NCI-H1105 (cell line): ENCODE measurements at places on chromosomes 3 and 15.

DNA sequence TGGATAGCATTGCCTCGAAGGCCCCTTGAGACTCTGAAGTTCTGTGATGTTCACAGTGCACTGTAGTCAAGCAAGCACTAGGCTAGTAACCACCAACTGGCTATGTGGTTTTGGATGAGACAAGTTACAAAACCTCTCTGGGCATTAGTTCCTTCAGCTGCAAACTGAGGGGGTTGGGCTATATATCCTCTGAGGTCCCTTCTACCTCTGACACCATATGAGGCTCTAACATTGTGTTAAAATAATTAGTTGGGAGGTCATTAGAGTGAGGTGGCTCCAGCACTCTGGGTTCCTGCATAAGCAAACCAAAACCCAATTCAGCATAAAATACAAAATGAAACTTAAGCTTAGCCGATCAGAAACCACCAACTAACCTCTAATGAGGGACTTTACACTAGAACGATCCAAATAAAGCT, 209.5 kb upstream of the LRRN1 start:
- DNase-seq: no peak

GRCh38 chr15:50116477-50116876, 2.6 kb downstream of the ATP8B4 start:
- DNase-seq: no peak

GRCh38 chr3:37945807-37946530, 44.6 kb upstream of the VILL start:
- no peak for DNase-seq

DNA sequence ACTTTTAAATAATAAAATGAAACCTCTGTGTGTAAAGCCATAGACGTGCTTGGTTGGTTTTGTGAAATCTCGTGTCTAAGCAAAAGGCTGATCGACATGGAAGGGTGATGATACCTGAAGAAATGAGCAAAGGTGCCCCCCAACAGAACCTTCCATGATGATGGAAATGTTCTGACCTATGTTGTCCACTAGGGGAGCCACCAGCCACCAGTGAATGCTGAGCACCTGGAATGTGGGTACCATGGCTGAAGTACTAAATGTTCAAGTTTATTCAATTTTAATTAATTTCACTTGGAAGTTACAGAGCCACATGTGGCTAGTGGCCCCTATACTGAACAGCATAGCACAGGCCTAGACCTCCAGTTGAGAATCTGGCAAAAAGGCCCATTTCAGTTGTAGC, 158.8 kb downstream of the POLR2M start:
- DNase-seq: no peak

GRCh38 chr3:126481808-126482502, 6.3 kb upstream of the ZXDC start:
- no peak for DNase-seq

DNA sequence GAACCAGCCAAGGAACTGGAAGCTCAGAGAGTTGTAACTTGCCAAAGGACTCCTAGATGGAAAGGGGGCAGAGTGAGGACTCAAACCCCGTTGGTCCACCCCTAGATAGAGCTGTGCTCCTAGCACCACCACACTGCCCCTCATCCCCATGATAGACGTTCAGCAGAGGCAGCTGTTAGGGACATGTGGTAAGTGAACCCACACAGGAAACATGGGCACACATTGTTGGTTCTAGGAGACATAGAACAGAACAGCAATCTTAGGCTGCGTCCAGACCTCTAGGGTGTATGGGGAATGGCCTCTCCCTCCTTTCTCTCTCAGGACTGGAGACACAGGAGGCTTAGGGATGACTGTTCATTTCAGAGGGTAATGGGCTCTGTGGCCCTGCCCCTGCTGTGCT, 102.7 kb downstream of the ANP32A start:
- no peak for DNase-seq

DNA sequence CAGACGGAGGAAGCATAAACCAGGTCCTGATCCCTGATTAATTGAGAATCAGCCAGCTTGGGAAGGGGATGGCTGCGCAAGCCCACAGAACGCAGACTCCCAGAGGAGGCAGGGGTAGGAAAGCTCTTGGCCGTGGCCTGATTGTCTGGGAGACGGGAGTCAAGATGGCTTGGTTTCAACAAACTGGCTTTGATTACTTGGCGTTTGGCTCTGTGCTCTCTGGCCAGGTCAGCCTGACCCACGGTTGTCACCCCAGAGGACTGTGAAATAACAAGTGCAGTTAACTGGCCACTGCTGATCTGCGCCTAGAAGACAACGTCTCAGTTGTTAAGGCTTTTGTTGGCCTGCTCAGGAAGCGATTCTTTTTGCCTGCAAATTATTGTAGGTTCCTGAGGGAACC, 387.0 kb upstream of the PROK2 start:
- no peak for DNase-seq

DNA sequence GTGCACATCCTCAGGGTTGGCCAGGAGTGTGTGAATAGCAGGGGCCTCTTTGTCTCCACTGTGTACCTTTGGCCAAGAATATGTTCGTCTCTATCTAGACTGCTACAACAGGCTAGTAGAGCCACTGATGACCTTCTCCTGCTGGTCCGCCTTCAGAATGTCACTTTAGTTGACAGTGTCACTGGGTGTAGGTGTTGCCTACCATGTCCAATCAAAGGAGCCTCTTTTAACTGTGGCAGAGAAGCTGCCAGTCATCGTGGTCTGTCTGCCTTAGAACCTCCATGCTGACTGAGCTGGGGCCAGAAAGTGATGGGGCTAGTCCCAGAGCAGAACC, 40.1 kb downstream of the OXSR1 start:
- DNase-seq: no peak

GRCh38 chr15:61892140-61892539, 168.1 kb downstream of the VPS13C start:
- no peak for DNase-seq

- no peak for DNase-seq
Measured at GRCh38 chr3:17231537-17232261, 346.9 kb downstream of the PLCL2 start.

DNA sequence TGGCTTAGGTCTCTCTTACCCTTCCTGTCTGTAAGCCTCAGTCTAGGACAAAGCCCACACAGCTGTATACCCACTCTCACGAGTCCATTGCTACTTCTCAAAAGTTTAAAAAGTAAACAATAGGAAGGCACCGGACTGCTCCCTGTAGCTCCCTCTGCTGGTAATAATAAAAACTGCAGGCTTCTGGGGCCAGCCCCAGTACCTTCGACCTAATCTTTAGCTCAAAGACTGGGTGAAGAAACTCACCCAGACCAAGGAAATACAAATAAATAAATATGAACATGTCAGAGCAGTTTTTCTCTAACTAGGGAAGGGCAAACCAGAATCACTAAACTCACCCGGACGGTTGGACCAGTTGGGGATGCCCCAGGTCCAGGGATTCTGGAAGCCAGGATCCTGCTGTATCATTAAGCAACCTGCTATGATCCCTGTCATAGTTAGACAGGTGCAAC, 5.0 kb downstream of the FAM219B start:
- no peak for DNase-seq

GRCh38 chr15:78838489-78838888, 27.2 kb upstream of the ADAMTS7 start:
- no peak for DNase-seq
